ENCODE measurements at places on chromosomes 5 and 9.
A peak's percentile ranks its signal among the peaks of the same experiment; 100 is the strongest.

DNA sequence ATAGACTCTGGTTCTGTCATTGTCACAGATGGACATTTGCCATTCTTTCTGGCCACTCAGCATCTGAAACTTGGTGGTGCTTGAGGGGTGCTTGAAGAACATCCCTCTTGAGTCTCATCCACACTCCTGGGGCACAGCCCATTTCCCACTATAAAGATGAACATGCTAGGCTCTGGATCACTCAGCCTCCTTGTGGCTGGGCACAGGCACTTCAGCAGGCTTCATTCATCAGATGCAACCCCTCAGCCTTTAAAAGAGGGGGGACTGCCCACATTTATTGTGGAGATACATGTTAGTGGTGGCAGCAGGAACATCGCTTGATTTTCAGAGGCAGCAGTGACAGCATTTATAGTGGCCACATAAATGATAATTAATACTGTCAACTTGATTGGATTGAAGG, 124.7 kb upstream of the NIPBL start:
- no peak for DNase-seq

DNA sequence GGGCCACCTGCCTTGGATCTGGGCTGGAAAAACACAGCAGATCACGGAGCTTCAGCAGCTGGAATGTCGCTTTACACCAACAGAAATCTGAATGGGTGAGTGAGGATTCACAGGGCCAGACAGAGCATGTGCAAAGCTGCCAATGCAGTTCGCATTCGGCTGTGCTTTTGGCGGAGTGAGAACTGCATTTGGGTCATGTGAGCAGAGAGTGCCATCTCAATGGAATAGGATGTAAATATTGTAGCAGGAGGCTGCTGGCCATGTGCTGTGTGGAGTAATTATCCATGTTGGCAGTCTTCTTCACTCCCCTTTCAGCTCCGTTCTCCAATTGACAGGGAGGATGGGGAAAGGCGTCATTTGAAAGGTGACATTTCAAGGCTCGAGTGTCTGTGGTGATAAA, at the start of gene ANKRD55:
Gene ANKRD55, minus strand, starts transcription at position 101 of the 400 bp plus-strand sequence. CDS start 417 bp downstream, outside the sequence.
- DNase-seq, result no peak

- DNase-seq, result no peak
These were observed 44.6 kb upstream of the GLDC start for GRCh38 chr9:6689893-6690674.

DNA sequence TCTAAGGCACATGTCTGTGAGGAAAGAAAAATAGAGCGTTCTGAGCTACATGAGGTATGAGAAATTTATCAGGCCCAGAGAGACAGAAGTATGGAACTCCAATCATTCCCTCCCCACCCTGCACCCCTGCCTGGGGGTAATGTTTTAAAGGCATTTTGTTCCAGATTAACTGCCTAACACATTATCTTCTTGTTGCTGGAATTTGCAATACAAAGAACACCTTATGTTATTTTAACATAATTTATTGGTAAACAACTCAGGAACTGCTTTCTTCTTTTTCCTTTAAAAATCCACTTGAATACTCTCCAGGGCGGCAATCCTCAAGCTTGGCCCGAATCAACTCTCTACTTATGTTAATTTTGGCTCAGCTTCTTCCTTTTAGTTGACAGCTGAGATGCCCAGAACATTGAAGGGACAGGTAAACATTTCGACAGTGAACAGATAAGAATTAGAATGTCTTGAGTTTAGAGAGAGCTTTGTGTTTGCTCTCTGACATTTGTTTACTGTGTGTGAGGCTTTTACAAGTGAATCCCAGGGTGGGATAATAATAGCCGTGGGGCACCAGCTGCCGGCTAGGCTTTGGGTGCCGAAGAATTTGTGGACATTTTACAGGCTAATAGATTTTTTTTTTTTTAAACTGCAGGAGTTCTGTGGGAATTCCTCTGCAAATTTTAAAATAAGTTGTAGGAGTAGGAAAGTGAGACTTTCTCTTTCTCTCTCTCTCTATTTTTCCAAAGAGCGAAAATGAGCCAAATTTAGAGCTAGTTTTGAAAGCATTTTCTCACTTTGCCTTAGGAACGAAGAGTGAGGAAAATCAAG, 96.4 kb upstream of the TAF11L2 start:
- no peak for DNase-seq

GRCh38 chr5:74919487-74919886, 53.3 kb upstream of the FAM169A start:
- DNase-seq, result no peak

GRCh38 chr5:24643880-24644279, 898 bp downstream of the CDH10 start:
- no peak for DNase-seq

GRCh38 chr9:122138560-122139268, 20.9 kb downstream of the NDUFA8 start:
- DNase-seq, result no peak

DNA sequence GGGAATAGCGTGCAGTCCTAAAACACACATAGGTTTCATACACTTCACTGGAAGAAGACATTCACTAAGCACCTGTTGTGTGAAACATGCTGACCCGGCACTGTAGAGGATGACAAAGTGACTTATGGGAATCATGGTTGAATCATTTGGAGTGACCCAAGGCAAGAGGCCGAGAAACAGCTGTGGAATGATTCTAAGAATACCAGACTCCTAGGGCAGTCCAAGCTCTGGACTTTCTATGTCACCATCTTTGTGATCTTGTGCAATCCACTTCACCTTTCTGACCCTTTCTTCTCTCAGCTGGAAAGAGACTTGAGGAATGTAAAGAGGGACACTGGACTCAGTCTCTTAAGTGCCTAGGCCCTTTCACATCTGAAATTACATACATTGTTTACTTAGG, 13.1 kb downstream of the MSANTD3 start:
- DNase-seq, result no peak

GRCh38 chr9:120873512-120873911, 3.5 kb downstream of the PHF19 start:
- DNase-seq, result no peak

- peak; percentile 56 for DNase-seq
These were observed 28.7 kb downstream of the ANXA1 start for GRCh38 chr9:73180403-73180802.

All from BJ (cell line).